ENCODE measurements at places on chromosomes 5 and 9.

DNA sequence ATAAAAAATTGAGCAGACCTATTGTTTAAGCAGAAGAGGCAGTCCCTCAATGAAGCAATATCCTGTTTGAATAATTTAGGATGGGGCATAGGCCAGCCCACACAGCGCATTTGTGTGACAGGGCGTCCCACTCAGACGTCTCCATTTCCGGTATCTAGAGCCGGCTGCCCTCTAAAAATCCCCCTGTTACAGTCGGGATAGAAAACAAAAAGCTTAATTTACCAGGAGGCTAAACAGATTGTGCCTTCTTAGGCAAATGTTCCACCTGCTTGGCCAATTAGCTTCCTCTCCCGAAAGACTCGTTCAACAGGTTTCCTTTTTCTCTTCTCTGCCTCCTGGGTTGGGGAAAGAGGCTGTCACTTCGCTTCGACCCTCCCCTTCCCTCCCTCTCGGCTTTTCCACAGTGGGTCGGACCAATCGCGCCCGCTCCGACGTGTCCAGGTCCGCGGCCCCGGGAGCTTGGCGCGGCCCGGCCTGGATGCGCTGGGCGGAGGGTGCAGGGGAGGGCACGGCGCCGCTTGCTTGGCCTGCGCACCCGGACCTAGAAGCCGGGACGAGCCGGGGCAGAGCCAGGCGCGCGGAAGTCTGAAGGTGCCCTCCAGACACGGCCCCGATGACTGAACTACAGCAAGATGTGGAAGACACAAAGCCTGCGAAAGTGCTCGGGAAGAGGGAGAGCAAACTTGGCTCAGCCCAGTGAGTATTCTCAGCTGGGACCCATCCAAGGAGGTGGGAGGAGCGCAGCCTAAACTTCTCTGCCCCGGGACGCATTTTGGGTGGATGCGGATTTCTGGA, at the start of gene GRAMD2B:
TSS of gene GRAMD2B (plus strand) at position 416 of the 795 bp plus-strand sequence. CDS start at position 614, 198 bp downstream.
- DNase-seq, result peak; percentile 69

- no peak for DNase-seq
Measured at GRCh38 chr9:123129423-123129822, 96.0 kb downstream of the GPR21 start.

- DNase-seq, result no peak
Measured at GRCh38 chr5:122951658-122952057, 84.9 kb downstream of the PPIC start.

DNA sequence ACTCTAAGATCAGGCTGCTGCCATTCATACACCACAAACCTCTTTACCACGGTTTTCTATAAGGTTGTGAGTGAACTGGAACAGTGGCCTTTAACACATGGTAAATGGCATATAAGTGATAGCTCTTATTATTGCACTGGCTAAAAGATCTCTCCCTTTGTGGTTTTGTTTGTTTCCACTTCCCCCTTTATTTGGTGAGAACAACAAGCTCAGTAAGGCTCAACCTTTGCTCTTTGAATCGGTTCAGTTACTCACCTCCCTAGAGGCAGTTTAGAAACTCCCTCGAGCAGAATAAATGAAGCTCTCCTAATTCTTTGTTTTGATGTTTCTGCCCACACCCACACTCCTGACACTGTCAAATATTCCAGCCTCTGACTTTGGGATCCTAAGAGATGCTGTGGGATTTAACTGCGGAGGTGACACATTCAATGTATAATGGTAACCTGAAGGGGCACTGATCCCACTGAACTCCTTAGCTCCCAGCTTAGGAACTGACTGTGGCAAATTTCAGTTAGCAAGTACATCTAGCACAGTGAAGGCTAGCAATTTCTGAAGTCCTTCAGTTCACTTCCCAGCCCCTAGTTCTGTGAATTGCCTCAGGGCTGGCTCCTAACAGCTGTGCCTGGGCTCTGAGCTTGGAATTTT, 22.5 kb upstream of the RAD23B start:
- DNase-seq, result no peak

DNA sequence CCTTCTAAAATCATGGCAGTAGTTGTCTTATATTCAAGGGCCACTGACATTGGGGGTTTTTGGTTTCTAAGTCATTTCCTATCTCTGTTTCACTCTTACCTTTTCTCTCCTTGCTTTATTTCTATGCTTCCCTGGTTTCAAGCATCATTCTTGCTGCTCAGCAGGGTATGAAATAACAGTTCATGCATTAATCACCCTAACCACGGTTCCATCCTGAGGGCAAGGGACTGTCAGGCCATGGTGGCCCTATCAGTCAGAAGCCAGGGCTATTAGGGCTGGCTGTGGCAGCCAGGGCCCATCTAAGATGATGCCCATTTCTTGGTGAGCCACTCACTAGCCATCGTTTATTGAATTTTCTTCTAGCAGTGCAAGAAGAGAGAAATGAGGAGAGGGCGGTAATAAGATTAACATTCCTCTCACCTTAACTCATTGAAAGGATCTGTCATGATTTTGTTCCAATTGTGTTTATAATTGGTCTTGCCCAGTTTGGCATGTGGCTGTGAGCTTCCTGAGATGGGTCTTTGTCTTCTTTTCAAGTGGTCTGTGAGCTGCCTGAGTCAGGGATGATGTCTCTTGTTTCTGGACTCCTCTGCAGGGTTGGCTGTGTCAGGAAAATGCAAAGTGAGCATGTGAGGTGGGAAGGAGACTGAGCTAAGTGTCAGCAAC, 45.2 kb downstream of the CYSTM1 start:
- DNase-seq, result no peak

- no peak for DNase-seq
Measured at GRCh38 chr9:83633676-83634075, 10.7 kb downstream of the IDNK start.

DNA sequence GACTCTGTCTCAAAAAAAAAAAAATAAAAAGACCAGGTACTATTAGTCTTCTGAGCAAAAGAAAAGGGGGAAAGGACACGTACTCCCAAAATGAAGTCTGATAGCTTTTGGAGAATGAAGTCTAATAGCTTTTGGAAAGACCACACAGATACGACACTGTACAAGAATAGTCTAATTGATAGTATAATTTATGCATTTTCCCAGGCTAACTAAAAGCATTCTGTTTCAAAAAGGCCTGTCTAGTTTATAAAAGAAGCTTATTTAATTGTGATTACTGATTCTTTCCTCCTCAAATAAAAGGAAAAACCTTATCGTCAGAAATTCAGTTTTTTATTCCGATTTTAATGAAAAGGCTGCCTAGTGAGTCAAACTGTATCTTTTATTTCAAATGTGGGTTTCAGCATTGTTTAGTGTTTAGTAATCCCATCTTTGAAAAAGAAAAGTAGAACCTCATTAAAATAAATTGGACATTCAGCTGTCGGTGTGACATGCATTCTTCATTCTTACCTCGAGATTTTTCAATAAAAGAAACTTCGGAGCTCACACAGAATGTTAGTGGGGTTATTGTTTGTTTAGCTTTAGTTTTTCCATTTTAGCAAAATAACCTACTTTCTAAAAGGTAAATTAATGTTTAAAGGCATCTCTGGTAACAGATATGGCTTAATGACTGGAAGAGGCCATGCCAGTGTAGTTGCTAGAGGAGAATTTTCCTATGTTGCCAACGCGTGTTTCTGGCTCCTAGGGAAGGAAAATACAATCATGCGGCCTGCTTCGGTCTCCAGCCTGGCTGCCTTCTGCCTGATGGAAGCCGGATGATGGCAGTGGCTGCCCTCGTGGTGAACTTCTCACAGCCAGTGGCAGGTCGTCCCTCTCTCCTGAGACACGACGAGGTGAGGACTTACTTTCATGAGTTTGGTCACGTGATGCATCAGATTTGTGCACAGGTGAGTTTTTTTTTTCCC, 70.0 kb downstream of the NLN start:
- no peak for DNase-seq

GRCh38 chr5:88662846-88663245, 220.1 kb downstream of the MEF2C start:
- DNase-seq, result no peak

DNA sequence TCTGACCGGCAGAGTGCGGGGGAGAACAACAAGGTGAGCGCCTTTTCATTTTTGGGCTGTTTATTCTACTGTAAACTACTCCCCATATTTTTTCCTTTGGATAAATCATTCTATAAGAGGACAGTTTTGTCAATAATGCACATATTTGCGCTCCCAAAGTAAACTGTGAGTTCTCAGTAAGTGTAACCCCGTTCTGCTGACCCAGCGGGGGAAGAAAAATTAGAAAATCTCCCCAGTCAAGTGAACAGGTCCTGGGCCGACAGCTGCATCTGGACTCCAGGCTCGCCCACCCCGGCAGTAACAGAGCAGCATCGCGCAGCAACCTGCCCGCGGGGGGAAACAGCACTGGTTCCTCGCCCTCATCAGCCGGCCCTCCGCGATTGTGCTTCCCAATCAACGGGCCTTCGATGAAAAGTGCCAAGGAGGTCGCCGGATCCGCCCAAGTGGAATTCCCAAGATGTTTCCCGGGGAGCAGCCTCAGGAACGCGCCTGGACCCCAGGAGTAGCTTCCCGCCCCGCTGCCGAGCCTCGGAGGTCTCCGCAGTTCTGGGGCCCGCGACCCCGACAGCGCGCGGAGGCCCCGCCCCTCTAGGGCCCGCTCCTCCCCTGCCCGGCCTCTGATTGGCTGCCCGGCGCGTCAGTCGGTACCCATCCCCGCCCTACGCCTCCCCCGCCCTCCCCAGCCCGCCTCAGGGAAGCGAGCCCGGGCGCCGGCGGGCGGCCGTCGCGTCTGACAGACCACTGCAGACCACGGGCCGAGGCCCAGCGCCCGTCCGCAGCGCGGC, at the start of gene OTULINL:
TSS of gene OTULINL (plus strand) at position 687 of the 785 bp plus-strand sequence. CDS start 103 bp downstream, outside the sequence.
- peak; percentile 84 for DNase-seq

GRCh38 chr9:32580631-32581300, 7.8 kb upstream of the NDUFB6 start:
- no peak for DNase-seq

DNA sequence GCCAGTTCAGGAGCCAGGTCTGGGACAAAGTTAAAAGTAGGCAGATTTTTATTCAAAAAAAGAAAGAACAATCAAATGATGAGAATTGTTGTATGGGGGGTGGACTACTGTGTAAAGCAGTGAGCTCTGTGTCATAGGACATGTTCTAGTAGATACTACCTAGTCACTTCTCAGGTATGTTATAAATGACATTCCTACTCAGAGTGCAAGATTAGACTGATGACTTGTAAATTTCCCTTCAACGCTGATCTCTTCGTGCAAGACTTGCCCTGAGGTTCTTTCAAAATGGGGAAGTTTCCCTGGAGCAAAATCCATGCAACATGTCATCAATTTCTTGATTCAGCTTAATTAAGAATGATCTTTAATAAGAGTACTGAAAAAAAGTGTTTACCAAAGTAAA, 175.1 kb downstream of the RORB start:
- DNase-seq, result no peak

DNA sequence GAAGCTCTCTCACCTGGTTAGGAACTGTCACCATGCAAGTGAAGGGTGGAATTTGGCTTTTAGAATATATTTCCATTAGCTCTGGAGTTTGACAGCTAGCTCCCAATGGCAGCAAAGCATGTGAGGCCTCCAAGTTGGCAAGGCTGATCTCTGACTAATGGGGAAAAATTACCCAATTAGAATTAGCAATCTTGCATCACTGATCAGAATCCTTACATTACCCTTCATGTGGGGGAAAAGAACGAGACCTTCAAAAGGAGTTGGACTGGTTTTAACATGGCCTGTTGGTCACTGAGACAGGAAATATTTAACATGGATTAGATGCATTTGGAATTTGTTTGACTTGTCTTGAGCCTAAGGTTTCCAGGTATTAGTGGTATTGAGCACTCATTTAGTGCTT, 192.3 kb upstream of the GDNF start:
- DNase-seq, result no peak

GRCh38 chr9:121582641-121583040, 68.8 kb upstream of the DAB2IP start:
- DNase-seq, result no peak

DNA sequence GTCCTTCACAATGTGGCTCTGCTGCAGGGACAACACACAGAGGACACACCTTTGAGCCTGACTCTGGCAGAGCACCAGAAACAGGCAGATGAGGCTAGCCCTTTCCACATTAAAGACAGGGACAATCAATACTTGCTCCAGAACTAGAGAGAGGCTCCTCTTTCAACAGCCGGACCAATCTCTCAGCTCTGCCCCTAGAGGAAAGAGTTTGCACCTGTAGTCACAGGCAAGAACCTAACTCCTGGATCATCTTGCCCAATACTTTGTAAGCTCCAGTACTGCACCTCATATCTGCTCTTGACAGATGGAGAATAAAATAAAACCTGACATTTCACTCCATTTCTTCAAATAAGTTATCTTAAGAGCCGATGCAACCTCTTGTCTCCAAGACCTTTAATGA, 52.1 kb downstream of the EPB41L4A start:
- DNase-seq, result no peak
